ENCODE measurements at places on chromosomes 2 and 18.
A peak's percentile ranks its signal among the peaks of the same experiment; 100 is the strongest.

DNA sequence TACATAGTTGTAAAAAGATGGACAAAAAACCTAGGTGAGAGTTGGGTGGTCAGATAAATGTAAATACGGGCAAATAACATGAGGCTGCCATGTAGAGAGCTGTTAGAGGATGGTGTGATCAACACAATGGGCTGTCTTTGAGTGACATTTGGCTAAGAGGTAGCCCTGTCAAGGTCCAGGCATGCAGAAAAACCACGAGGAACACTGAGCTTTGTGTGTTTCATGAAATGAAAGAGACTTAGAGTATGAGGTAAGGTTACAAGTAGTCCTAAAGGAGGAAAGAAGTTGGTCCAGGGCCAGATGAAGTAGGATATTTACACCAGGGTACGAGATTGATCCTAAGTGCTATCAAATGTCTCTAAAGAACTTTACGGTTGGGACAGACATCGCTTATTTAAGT, 160.9 kb downstream of the RDH14 start:
- no peak for DNase-seq

DNA sequence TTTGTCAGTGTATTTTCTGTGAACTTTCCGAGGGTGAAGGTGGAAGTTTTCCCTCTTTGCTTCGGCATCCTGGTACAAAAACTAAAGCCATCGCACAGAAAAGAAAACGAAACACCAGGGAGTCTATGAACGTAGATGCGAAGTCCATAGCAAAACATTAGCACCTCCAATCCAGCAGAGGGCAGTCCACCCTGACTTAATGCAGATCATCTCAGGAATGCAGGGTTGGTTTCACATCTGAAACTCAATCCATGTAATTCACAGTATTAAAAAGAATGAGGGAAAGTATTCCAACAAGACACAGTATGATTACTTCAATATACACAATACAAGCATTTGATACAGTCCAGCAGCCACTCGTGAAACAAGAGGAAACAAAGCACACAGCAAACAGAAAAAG, 70.8 kb downstream of the RTP5 start:
- no peak for DNase-seq

- DNase-seq, result no peak
Measured at GRCh38 chr2:70517804-70518203, 35.8 kb downstream of the TGFA start.

DNA sequence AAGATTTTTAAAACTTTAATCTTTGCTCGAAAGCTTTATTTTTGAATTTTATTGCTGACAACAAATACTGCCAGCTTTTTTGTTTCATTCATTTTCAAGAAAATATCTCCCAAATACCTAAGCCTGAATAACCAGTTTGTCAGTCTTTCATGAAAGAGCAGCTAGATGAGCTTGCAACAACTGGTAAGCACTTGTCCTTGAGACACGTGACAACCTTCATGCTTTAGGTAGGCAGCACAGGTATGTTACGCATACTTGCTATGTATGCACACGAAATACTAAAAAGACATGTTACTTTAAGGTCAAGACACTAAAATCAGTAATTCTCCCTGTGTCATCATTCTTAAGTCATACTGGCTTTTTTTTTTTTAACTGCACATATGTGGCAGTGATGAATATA, 12.3 kb downstream of the CEBPZ start:
- no peak for DNase-seq

GRCh38 chr2:165573534-165574461, 104.3 kb downstream of the CSRNP3 start:
- DNase-seq, result no peak

GRCh38 chr2:230984393-230985220, 11.3 kb upstream of the SPATA3 start:
- DNase-seq, result peak; percentile 53

GRCh38 chr2:12965540-12966269, 249.0 kb downstream of the TRIB2 start:
- DNase-seq, result no peak

- no peak for DNase-seq
Measured at GRCh38 chr2:223549215-223549614, 52.9 kb downstream of the SCG2 start.
